ENCODE measurements at places on chromosomes 5 and 9. TPM values are rescaled to one million over a fixed set of nuclear protein-coding genes. Genes with fewer than 3 reads are reported as not detected.

GRCh38 chr9:90249094-90249493 lies 393.5 kb downstream of the DIRAS2 start:
- no peak for DNase-seq

DNA sequence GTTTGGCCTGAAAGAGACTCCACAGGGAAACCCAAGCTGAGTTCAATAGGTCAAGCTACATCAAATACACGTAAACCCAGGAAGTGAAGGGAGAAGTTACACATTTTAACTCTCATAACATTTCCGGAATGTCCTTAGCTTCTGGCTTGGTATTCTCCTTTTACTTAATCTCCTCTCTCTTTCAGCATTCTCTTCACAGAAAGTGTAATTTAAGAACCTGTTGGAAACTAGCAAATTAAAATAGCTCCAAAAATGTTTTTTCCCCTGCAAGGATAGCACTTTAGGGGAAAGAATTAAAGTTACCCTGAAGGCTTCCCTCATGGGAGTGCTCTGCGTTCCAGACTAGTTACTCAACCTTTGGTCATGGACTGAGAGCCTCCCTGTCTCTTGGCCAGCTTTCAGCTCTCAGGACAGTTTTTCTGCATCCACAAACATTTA lies 292.7 kb upstream of the TARS1 start:
- no peak for DNase-seq

DNA sequence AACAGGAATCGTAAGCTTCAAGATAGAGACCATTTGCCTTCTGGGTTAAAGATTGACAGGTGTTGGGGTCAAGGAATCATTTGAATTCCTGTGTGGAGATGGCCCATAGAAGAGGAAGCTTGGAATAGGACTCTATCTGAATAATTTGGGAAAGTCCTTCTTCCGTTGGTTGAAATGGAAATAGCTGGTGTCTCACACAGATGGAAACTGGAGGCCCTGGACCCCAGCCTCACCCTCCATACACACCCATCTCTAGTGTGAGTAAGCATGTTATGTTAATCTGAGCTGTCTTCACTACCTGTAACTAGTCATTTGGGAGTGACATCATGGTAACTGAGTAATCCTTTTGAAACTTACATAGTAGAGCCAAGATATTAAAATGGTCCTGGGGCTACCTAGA lies 184.4 kb downstream of the CD180 start:
- DNase-seq: no peak

GRCh38 chr5:136080483-136081216 lies 51.9 kb downstream of the TGFBI start:
- no peak for DNase-seq

GRM6 gene
- total RNA-seq: not detected
